Panc1 (cell line): ENCODE measurements at places on chromosomes 11 and 22.

GRCh38 chr11:77656362-77656761 is 18.8 kb upstream of the CLNS1A start:
- no peak for DNase-seq

DNA sequence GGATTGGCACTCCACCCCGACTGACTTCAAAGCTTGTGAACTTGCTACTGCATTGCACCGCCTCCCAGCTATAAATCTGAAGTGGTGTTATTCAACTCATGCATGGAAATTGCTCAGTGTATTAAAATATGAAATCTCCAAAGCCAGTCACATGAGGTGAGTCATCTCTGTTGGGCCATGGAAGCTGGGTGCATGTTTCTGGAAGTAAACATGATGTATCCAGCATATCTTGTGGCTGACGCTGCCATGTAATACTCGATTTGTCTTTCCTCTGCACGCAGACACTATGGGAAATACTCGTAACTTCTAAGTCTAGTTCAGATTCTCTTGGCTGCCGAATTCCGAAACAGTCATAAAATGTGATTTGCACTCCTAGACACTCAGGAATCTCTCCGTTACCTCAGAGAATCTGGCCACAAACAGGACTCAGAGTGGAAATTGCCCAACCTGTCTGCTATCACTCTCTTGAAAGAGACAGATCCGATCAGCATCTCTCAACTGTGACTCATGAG is 154.9 kb upstream of the MPPED2 start:
- DNase-seq: no peak

- no peak for DNase-seq
These were observed 81.4 kb upstream of the GRIK4 start for GRCh38 chr11:120430146-120430545.

DNA sequence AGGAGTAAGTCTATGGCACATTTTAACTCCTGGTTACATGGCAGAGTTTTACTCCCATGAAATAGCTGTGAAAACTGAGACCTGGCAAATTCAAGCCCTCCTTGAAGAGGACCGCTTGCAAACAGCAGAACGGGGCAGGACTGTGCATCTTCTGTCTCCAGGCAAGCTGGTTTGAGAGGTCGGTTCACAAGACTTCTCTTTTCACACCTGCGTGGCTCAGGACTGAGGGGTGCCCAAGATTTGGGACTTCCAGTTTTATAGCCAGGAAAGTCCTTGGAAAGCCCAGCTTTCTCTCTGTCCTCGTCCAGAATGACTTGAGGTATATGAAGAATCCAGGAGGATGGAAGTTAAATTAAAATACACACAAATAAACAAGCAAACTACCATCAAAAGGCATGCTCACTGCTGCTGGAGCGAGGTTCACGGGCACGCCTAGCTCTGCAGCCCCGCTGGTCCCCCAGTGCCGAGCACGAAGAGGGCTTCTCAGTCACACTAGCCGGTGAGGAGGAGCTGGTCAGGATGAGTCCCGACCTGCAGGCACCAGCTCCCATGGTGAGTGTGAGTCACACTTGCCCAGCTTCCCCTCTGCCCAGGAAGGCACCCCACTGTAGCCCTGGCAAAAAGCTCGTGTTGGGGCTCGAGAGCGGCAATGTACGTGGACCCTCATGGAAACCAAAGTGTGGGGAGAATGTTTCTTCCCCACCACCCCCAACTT is 1382.4 kb downstream of the BRD1 start:
- no peak for DNase-seq

DNA sequence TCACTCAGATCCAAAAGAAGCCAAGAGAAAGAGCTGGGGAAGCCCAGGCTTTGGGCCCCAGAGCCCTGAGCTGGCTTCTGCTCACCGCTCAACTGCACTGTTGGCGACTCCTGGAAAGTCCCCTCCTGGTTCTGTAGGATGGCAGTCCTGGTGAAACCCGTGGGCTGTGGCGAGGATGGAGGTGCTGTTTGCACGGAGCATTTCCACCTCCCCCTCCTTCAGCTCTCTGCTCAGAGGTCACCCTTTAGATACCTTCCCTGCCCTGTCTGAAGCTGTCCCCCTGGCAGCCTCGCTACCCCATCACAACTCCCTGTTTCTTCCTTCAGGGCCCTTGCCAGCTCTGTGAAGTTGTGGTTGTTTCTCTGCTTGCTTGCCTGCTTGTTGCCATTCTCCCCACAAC is 97.8 kb downstream of the MYO18B start:
- DNase-seq: no peak

DNA sequence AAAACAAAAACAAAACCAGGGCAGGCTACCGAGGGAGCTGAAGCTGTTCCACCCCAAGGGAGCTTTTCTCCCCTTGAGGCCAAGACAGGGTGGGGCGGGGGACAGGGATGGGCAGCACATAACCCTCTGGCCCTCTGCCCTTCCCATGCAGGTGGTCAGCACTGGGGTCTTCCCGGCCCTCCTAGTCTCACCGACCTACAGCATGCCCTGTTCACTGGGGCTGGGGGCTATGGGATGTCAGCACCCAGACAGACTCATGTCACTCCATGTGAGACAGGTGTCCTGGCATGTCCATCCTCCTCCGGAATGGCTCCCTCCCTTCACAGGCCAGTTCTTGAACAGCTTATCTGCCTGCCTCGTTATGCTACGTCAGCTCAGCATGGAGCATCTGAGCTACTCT is 51.7 kb downstream of the DSCAML1 start:
- DNase-seq: no peak

- no peak for DNase-seq
These were observed 17.6 kb downstream of the PLA2G6 start for GRCh38 chr22:38163844-38164550.

DNA sequence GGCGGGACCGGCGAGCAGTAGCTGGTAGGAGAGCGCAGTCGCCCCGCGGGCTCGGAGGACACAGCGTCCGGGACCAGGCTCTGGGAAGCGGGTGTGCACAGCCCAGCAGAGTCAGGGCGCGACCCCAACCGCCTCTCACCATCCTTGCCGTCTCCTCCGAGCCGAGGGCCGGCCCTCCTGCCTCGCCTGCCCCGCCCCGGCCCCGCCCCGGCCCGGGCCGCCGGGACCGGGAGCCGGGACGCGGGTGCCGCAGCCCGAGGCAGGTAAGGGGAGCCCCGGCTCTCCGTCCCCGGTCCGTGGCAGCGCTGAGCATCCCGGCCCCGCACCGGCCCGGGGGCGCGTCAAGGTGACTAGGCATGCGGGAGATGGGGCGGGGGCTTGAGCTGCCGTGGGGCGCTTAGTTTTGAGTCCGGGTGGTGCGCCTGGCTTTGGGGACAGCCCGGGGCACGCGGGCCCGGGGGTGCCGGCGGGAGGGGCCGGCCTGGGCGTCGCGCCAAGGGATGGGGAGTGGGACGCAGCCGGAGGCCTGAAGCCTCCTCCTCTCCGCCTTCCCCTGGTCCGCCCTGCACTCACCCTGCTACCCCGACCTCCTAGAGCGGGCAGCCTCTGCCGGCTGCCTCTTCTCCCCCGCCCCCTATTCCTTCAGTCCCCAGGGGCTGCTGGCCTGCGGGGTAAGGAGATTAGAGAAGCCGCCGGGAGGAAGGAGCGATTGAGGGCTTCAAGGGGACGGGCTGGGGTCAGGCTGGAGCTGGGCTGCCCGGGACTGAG is at the start of gene ABCG4:
Gene ABCG4 (plus strand): TSS at position 35 of the 768 bp plus-strand sequence. CDS start 914 bp downstream, outside the sequence.
- no peak for DNase-seq

- DNase-seq: no peak
These were observed 166.7 kb downstream of the ST3GAL4 start for GRCh38 chr11:126522152-126522551.

GRCh38 chr11:6610591-6610990 is 1.4 kb downstream of the TAF10 start:
- no peak for DNase-seq

GRCh38 chr22:17712441-17712840 is 61.8 kb downstream of the BID start:
- no peak for DNase-seq

DNA sequence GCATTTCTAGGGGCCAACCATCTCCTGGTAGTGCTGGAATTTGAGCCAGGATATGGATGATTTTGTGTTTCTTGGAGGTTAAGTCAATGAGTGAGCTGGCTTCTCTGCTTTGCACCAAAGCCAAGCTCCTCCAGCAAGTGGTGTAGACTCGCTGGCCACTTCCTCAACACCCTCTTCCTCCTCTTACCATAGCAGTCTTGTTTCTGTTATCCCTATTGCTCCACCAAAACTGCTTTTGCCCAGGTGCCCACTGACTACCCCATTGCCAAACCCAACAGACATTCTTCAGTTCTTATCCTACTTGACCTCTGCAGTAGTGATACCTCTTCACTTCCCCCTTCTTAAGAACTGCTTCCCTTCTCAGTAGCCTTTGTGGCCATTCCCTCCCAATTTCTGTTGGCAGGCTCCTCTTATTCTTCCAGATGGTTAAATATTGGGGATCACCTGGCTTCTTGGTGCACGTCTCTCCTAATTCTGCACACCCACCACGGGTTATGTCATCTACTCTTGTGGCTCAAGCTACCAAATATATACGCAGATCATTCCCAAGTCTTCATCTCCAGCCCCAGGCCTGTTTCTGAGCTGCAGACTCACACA is 7.0 kb upstream of the PRG2 start:
- no peak for DNase-seq
